ENCODE measurements at places on chromosomes 7 and 10. TPM values are rescaled to one million over a fixed set of nuclear protein-coding genes. Genes with fewer than 3 reads are reported as not detected.
A peak's percentile ranks its signal among the peaks of the same experiment; 100 is the strongest.

DNA sequence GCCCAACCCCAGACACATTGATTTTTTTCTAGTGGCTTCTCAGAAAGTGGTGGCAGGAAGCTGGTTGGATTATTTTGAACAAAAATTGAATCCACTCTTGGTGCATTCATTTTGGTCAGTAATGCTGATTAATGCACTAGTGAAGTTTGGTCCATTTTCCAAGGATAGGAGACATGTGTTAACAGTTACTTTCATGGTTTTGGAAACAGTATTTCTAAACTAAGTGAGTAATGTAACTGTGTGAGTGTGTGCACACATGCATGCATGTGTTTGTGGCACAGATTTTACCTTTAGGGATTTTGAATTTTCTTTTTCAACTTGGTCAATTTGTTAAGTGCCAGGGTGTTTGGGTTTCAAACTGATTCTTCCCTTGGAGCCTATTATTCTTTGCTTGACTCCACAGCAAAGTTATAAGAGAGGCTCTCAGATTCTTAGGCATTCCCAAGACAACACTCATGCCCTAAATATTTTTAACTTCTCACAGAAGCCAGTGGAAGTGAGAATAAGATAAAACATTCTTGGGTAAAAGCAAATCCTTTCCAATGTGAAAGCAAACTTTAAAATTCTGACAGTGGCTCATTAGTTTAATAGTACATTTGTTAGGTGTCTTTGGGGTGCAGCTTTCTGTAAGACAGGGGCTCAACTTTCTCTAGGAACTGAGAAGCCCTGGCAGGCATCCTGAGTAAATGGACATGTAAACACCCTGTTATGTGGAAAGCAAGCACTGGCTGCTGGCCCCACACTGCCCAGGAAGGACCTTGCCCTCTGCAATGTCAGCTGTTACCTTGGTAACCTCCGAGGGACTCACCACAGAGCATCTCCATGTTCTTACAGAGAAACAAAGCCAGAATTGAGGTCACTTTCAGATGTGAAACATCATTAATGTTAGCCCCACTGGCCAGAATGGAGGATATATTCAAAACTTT is 68.4 kb downstream of the ASAH2B start:
- no peak for DNase-seq

DNA sequence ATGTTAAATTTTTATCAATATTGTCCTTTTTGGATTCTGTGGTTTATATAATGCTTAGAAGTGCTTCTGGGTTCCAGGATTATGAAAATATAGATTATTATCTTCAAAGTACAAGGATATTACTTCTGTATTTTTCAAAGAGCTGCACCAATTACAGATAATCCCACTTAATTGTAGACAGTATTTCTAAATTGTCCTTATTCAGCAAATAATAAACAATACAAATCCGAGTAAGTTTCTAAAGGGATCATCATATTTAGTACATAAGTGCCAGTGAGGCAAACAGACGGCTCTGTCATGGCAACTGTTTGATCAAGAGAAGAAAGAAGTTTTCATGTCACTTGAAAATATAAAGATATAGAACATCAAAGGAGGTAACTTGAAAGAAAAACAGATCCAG is 19.2 kb downstream of the ANKMY2 start:
- no peak for DNase-seq

- no peak for DNase-seq
Measured at GRCh38 chr7:90723866-90724265, 127.7 kb downstream of the CDK14 start.

- no peak for DNase-seq
Measured at GRCh38 chr7:6640246-6640721, 3.2 kb downstream of the ZNF316 start.

Gene ZNF25
- 4.2 TPM for polyA plus RNA-seq

- DNase-seq = no peak
Measured at GRCh38 chr7:100061518-100062193, 12.1 kb downstream of the ZSCAN21 start.

DNA sequence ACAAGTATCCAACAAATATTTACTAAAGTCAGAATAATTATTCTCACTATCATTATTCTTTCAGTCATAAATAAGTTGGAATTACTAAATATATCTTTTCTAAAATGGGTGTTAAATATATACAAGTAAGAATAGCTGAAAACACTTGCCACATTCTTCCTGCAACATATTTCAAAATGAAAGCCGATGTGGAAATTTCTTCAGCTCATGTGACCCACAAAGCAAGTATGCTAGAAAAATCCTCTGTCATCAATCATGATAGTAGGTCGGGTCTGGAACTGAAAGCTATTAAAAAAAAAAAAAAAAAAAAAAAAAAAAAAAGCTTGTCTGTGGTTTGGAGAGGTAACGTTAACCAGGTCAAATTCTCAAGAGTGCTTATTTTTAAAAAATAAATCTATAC is 344.7 kb downstream of the NEBL start:
- no peak for DNase-seq

Gene SFRP5
- polyA plus RNA-seq = 5.0 TPM

Gene EPDR1
- 5.5 TPM for polyA plus RNA-seq

DNA sequence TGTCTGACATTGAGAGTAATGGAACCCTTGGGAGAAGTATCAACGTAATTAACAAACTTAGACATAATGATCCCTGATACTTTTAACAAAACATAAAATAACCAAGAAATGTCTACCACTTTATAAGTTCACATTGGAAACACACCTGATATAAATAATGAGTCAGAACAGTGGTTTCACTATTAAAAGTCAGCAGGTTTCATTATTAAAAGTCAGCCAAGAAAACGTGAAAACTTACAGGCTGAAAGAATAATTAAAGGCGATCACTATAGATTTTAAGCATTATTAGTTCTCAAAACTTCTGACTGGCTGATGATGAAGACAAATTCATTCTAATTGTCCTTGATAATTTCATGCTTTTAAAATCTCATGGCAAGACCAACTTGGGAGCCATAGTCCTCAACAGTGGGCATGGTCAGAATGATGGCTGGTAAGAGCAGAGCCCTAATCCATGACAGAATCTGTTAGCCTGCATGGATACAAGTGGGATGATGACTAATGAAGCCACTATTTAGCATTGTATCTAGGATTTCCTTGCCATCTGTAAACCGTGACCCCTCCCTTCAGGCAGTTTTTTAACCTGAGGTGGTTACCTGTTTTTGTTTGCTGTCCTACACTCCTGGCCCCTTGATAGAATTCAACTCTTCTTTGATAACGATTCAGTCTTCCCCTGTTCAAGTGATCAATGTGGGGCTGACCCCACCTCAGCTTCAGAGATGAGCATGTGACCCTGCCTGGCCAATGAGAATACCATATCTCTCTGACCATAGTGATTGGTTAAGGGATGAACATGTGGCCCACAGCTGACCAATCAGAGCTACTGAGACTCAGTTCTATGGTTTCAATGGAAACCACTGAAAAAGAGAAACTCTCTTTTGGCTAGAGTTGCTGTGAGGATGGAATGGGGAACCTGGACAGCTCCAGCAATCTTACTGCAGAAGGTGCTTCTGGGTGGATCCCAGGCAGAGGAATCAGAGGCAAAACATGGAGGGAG is 151.0 kb downstream of the PLPP4 start:
- DNase-seq = no peak

DNA sequence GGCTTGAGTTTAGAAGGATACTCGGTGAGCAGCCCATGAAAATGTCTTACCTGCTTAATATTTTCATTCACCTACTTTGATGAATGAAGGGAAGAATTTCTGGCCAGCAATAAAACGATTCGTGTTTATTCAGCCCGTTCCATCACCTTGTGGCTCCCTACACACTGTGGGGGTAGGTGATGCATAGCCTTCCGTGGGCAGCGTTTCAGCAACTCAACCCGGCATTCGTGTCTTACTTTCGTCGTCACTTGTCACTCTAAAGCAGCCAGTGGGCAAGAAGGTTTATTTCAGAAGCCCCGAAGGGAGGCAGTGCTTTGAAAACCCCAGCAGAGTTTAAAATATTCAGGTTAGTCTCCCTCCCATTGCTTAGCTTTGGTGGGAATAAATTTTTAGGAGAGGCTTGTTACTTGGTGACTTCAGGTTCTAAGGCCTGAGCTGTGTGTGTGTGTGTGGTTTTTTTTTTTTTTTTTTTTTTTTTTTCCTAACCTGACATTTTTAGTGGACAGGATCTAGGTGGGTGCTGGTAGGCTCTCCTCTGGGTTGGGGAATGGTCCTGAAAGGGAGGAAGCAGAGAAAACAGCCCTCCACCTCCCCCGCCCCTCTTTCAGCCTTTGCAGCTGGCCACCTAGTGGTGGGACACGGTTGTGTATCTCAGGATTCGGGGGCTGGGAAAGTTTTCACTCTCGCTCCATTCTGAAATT is 1.8 kb downstream of the GRK5 start:
- peak; percentile 86 for DNase-seq

Gene PYROXD2
- polyA plus RNA-seq = 8.0 TPM

Gene NDUFA5
- polyA plus RNA-seq = 211 TPM

DNA sequence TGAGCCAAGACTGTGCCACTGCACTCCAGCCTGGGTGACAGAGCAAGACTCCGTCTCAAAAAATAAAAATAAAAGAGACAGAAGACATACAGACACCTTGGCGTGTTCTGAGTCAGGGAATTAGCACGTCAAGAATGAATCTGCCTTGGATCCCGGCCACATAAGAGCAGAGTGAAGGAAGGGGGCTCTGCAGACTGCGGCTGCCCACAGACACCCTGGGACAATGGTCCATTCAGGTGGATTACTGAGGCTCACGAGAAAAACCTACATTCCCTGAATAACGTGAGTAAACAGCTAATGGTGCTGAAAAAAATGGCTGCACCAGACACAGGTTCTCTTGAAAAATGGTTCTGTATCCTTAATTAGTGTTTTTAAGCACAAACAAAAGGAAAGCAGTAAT is 100.1 kb upstream of the FGFR2 start:
- no peak for DNase-seq

DNA sequence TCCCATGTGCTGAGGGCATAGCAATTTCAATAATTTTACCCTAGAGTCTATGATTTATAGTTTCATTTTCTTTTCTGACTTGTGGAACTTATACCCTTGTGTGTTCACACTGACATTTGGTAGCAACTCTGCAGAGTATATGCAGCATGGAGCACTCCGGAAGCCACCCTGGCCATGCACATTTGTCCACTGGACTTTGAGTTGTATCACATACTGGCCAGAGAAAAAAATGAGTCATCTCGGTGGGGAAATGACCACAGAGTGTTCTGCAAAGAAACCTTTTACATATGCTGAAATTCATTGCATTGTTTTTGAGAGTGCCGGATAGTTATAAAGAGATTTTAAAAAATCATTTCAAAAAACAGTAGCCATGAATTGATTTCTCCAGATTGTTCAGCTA is 164.8 kb upstream of the COBL start:
- no peak for DNase-seq

Gene SORCS1
- polyA plus RNA-seq = 2.5 TPM

Gene GPER1
- 3.9 TPM for polyA plus RNA-seq

DNA sequence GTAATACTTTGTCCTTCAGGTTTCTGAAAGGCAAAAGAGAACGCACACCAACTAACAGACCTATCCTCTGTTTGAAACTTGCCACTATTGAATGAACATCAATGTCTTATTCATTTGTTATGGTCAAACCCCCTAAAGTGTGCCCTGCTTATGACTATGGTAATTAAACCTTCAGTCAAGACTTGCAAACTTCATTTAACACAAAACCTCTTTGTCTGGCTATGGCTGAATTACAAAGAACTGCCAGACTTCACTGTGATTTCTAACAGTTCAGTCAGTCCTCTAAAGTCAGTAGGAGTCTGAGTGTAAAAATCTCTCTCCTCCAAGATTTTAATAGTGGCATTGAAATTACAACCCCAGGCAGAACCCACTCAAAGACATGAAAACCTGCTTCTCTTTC is 702.5 kb upstream of the LRRN3 start:
- DNase-seq = no peak

GRCh38 chr10:42997151-42997848 is 79.6 kb upstream of the RET start:
- peak; percentile 42 for DNase-seq

GRCh38 chr10:35379226-35380137 is 43.2 kb downstream of the CCNY start:
- DNase-seq = no peak

GRCh38 chr7:120743128-120743527 is 114.8 kb downstream of the TSPAN12 start:
- no peak for DNase-seq

- DNase-seq = no peak
Measured at GRCh38 chr10:12388671-12389070, 39.3 kb downstream of the CAMK1D start.

DNA sequence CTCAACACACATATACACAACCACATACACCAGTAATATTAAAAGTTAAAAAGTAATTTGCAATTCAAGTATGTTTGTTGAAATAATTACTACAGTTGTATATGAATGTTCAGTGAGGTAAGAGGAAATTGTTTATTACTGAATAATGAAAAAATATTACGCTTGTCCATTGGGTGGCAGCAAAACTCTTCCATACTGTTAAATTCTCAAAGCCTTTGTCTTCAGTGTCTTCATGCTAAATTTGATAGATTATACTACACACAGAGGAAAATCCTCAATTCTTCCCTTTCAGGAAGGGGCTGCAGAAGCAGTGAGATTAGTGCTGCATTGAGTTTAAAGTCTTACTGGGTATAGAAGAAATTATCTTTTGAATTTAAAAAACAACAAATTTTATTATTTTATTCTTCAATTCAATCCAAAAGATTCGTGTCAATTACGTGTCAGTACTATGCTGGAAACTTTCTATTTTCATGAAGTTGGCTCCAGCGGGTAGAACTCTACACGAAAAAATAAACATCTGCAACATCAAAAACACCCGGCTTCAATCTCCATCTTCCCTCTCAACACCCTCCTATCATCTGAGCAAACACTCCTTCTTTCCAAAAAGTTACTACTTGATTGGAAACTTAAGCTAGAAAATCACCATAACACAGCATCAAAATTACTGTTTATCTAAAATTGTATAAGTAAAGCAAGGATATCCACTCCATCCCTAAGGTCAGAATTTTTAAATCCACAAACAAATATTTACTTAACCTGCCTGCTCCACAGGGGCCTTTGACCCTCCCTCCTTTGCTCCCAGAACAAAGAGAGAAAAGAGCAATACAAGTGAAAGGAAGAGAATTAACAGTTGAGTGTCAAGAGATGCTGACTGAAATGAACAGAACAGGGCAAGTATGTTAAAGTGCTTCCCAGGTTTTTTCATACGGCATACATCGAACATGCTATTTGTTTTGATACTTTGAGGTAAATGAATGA is 37.0 kb upstream of the TES start:
- DNase-seq = no peak

GRCh38 chr10:24929056-24929544 is 23.3 kb downstream of the PRTFDC1 start:
- DNase-seq = no peak

DNA sequence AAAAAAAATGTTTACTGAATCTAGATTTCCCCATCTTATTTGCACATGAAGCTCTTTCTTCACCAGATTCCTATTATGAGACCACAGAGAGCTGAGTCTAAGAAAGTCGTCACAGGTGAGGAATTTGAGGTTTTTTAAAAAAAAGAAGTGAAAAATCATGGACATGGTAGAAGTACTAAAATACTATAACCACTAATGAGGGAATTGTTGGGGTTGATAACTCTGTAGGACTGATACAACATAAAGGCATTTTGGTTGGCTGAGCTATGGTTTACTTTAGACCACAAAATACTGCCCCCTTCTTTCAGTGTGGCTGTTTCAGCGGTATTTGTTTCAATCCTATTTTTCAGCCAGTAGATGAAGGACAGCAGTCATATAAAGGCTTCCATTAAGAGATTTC is 1111.3 kb downstream of the TYW1 start:
- DNase-seq = no peak

Data from sigmoid colon (tissue), 7 donors.